ENCODE measurements at places on chromosomes 16 and 17.

- DNase-seq, result no peak
Measured at GRCh38 chr17:6578491-6578890, 22.1 kb upstream of the PITPNM3 start.

GRCh38 chr17:78338486-78339259 is 21.2 kb downstream of the SOCS3 start:
- no peak for DNase-seq

DNA sequence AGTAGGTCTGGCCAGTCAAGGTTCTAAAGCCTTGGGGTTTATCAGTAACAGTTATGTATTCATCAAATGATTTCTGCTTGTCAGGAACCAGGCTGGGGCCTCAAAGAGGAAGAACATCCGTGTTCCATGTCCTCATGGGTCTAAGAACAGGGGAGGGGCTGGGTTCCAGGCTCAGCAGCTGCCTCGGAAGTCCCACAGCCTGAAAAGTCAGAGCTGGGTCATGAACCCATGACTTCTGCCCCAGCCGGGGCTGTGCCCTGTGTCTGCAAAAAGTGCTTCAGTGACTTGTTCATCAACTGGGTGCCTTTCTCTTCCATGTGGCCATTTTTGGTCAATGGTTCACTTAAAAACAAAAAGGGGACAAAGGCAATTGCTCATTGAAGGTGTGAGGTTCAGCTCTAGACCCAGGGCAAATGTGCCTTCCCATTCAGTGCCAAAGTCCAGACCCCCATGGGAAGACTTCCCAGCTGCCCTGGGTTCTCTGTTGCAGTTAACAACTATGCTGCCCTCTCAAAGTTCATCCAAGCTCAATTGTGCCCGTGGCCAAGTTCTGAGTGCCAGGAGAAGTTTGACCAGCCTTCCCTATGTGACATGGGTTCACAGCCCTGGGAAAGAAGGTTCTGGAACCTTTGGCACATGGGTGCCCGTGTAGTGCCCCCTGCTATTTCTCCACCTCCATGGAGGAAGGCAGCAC is 18.5 kb downstream of the TBKBP1 start:
- no peak for DNase-seq

DNA sequence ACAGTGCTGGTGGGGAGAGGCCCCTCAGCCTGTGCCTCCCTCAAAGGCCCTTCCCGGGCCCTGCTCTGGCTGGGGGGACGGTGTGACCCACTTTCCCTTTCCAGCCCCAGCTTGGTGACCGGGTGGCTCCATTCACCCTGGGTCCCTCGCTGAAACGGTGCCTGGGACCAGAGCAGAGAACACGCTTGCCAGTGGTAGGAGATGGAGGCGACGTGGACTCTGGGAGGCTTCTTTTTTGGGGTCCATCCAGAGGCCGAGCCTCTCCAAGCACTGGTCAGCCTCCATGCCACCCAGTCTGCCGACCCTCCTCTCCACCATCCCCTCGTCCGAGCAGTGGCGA is 7.7 kb downstream of the CENPX start:
- DNase-seq, result no peak

DNA sequence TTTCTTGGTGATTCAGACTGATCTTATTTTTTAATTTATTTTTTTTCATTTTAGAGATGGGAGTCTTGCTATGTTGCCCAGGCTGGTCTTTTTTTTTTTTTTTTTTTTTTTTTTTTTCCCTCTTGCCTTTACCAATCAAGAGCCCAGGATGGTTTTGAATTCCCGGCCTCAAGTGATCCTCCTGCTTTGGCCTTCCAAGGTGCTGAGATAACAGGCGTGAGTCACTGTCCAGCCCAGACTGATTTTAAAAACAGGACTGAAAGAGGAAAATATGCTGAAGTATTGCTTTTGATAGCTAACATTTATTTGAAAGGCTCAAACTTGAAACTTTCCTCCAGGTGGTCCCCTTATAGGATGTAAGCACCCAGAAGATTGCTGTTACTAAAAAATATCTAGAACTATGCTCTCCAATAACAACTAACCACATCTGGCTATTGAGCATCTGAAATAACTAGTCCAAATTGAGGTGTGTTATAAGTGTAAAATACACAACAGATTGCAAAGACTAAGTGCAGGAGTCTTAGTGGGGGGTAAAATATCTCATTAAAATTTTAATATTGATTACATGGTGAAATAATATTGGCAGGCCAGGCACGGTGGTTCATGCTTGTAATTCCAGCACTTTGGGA is 15.8 kb upstream of the BRIP1 start:
- no peak for DNase-seq

- no peak for DNase-seq
Measured at GRCh38 chr17:34299956-34300577, 14.5 kb downstream of the CCL11 start.

DNA sequence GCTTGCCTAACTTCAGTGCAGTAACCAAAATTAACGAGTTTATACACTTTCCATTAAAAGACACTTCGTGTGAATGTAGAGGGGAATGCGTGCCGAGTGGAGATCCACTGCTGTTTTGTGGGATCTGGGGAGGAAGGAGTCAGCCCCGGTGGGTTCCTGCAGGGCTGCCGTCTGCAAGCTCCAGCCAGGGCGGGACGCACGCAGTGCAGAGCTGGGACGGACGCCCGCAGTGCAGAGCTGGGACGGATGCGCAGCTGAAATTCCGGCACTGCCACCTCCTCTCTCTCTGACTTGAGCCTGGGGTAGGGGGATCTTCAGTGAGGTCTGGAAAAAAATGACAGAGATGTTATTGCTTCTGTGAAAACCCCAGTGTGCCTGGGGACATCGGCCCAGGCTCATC is 16.5 kb upstream of the ZC3H18 start:
- DNase-seq, result no peak

DNA sequence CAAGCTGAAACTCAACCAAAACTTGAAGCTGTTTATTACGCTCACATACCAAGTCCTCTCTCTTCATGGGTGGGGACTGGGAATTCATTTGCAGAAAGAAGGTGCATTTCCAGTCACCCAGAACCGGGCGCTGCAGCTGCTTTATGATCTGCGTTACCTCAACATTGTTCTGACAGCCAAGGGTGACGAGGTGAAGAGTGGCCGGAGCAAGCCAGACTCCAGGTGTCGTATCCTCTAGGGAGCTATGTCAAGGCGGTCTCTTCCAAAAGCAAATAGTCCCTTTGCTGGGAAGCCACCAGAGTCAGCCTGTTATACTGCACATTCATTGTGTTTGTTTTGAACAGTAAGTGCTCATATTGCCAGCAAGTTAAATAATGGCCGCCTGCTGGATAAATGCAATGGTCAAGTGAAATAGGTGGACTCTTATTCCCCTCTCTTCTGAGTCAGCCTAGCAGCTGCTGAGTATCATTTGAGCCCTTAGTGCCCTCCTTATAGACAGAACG is 12.7 kb downstream of the COG1 start:
- DNase-seq, result no peak

GRCh38 chr16:610513-611381 is 20.0 kb upstream of the WFIKKN1 start:
- DNase-seq, result peak; percentile 48

DNA sequence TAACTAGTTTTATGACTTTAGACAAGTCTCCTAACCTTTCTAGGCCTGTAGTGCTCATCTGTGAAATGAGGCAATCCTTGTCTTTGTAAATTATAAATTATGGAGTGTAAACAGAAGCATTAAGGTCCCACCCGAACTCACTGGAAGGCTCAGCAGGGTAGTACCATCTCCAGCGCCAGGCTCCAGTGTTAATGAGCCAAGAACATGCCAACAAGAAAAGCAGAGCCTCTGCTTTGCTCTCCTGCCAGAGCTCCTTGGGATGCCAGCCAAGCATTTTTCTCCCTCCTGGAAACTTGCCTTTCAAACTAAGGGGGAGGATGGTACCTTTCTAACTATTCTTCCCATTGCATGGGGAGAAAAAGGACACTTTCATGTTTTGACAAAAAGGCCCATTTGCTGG is 14.9 kb downstream of the LIMD2 start:
- no peak for DNase-seq

GRCh38 chr16:52932321-52932720 is 120.4 kb downstream of the CHD9NB start:
- DNase-seq, result no peak

DNA sequence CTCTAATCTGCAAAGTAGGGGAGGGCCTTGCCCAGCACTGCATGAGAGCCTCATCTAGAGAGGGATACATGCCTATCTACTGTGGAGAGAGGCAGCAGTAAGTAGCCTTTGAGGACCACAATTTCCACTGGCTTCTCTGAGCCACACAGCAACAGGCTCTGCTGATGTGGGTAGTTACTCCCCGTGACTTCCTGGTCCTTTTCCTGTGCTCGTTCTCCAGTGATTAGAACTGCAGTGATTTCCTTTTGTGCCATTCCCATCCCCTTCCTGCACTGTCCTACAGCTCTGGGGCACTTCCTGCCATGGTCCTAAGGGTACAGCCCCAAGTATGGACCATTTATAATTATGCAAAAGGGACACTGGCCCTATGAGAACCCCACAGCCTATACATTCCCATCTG is 3.0 kb downstream of the PLSCR3 start:
- no peak for DNase-seq

DNA sequence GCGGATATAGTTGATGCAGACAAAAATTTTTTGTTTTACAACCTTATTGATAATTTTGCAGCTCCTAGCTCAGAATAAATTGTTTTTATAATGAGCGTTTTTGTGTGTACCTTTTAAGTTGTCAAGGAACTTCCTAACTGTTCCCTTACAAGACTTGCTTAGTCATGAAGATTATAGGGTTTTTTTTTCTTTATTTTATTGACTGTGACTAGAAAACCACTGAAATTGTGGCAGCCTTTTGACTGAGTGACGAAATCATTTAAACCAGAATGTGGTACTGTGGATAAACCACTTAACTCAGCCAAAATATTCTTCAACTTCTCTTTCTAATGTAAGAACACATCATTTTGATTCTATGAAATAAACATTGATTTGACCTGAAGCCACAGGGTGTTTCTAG is 40.8 kb upstream of the VPS4A start:
- DNase-seq, result no peak

DNA sequence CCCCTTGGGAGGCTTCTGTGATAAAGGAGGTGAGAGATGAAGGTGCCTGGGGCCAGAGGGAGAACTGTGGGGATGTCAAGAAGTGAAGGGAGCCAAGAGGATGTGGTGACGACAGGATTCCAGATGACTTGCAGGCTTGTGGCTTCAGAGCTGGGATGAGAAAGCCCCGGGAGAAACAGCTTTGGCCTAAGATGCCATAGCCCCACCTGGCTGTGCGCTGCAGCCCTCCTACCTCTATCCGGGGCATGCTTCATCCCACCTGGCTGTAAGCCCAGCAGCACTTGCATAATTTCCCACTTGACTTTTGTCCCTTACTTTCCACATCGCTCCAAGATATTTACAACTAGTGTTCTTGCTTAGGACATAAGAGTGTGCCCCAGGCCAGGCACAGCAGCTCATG is 29.3 kb downstream of the GINS3 start:
- no peak for DNase-seq

- DNase-seq, result no peak
Measured at GRCh38 chr17:44561237-44561623, 3.9 kb downstream of the FZD2 start.

DNA sequence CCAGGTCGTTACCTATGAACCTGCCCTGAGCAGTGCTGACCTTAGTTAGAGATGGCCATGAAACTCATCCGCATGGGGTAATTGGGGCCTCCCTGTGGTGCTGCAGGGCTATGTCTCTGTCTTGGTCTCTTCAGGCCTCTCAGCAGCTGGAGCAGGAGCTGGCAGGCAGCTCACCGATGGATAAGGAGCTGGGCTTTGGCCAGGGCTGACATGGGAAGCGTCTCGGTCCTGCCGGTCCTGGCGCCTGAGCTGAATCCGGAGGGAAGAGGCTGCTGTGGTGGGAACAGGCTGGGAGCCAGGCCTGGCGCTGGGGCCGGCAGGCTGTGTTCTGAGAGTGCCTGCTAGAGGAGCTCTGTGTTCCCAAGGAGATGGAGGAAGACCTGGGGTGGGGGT is 10.1 kb downstream of the IL32 start:
- DNase-seq, result no peak

- no peak for DNase-seq
Measured at GRCh38 chr17:68909066-68909465, 46.1 kb downstream of the ABCA8 start.

GRCh38 chr17:42275527-42276358 is 448 bp downstream of the STAT5B start:
- peak; percentile 37 for DNase-seq

DNA sequence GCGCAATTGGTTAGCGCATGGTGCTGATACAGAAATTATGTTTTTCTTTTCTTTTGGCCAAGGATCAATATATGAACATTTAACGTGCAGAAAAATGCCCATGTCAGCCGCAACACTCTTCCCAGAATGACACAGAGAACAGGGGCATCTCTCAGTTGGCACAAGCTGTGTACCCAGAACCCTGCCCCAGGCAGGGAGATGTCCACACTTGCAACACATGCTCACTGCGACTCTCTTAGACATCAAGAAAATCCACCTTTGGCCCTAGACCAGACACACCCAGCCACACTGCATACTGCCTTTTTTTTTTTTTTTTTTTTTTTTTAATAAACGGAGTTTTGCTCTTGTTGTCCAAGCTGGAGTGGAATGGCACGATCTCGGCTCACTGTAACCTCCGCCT is 17.0 kb downstream of the PITPNA start:
- DNase-seq, result no peak

DNA sequence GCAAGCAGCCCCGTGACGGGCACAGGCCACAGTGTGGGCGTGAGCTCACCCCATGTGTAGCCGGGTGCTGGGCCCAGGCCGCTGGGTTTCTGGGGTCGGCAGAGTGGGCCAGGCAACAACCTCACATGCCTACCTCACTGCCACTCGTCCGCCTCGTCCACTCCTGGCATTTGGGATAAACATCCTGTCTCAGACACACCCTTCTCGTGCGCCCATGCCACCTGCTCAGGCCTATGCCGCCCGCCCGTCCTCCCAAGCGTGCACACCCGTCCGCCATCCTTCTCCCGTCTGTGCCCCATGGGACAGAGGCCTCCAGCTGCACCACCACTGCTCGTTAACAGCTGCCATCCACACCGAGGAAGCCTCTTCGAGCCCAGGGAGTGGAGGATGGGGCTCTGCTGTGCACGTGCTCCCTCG is 64.3 kb downstream of the KLHDC4 start:
- DNase-seq, result no peak

- peak; percentile 75 for DNase-seq
Measured at GRCh38 chr17:49694847-49695697, 12.7 kb downstream of the SLC35B1 start.

DNA sequence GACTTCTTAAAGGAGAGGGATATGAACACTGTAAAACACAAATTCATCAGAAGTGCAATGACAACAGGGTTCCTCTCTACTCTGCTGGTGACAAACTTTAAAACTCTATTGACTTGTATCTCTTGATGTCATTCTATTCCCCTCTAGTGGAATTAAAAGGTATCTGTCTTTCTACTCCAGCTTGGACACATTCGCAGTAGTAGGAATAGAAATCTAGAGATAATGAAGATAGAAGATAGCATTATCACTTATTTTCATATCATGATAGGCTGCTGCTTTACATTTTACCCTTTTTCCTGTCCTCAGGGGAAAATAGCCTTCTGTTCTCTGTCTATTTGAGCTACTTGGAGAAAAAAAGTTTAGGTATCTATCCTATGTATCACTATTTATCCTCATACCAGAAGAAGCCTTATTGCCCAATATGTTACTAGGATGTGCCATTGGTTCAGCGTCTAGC is 209.6 kb upstream of the CACNG5 start:
- no peak for DNase-seq

Data from effector memory CD8-positive, alpha-beta T cell (primary cell).